ENCODE measurements at places on chromosomes 4 and X. TPM values are rescaled to one million over a fixed set of nuclear protein-coding genes. Genes with fewer than 3 reads are reported as not detected.

DNA sequence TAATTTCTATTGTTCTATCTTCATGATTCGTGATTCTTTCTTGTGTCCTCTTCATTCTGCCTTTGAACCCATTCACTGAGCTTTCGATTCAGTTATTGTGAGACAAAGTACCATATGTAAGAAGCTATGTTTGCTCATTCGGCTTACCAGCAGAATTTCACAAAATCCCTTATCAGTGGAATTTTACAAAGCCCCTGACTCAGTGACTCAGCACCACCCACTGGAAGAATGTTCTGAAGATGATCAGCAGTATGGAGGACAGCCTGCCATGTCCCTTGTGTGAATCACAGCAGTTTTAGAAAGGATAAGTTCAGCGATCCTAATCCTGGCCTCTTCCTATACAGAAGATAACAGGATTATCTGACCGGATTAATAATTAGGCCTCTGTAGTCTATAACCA, 5.8 kb upstream of the UXT start:
- no peak for DNase-seq

PAPSS1 gene
- polyA plus RNA-seq: 5.0 TPM

- DNase-seq: no peak
Observed at GRCh38 chrX:154489182-154489581, 1.2 kb downstream of the SLC10A3 start.

DNA sequence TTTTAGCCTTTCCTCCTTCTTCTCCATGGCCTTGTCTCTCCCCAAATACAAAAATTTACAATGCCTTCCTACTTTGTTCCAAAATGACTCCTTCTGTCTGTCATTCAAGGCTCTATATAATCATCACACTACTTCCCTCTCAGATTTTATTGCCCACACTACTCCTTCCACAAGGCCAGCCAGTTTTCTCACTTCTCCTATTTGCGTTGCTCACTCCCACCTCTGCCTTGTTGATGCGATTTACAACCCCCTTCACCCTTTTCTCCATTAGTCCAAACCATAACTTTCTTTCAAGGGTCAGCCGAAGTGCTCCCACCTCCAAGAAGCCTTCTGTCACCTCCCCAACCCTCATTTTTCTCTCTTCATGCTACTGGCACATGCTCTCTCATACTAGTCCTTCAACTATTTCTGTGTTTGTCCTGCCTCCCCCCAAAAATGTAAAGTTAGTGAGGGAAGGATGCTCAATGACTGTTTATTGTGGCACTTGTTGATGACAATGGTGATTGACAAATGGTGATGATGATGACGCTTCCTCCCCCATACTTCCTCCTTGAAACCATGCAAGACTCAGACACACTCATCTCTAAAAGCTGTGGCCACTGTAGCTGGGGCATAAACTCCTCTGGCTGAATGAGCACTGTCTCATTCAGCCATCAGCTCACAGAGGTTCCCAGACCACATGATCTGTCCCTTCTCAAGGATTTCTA, 2.7 kb upstream of the XKRX start:
- no peak for DNase-seq

TRAPPC11 gene
- 11.3 TPM for polyA plus RNA-seq

DNA sequence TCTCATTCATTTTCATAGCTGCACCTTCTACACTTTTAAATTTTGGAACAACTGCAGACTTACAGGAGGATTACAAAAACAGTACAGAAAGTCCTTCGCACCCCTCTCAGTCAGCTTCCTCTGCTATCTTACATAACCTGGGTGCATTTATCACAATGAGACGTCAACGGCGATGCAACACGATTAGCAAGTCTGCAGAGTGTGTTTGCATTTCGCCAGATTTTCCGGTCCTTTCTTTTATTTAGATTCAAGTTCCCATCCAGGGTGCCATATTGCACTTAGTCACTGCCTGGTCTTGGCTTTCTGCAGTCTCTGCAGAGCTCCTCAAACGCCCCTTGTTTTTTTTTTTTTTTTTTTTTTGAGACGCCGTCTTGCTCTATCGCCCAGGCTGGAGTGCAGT, 85.9 kb downstream of the ASMT start:
- no peak for DNase-seq

- DNase-seq: no peak
Observed at GRCh38 chr4:103493450-103494159, 226.2 kb downstream of the TACR3 start.

GAGE12J gene
- polyA plus RNA-seq: not detected

GRCh38 chr4:145626623-145626982, 7.4 kb downstream of the MMAA start:
- no peak for DNase-seq

DNA sequence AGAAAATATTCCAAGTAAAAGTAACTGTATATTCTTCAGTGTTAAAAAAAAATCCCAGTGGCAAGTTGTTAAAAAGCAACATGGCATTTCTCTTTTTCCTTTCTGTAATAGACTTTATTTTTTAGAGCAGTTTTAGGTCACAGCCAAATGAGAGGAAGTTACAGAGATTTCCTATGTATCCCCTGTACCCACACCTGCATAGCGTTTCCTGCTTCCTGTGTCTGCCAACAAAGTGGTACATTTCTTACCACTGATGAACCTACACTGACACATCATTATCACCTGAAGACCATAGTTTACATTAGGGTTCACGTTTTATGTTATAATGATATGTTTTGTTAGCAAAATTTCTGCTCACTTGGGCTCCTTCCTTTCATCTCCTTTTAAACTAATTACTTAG, 124.7 kb downstream of the GPAT3 start:
- DNase-seq: no peak
